Ascending aorta (tissue), 2 donors: ENCODE measurements at places on chromosomes 1 and 21. TPM values are rescaled to one million over a fixed set of nuclear protein-coding genes. Genes with fewer than 3 reads are reported as not detected.

GRCh38 chr1:23594927-23595353 is 35.6 kb upstream of the ID3 start:
- no peak overlapping the region for H3K27ac ChIP-seq
- no peak for DNase-seq
- H3K4me3 ChIP-seq: no peak overlapping the region
- no peaks in the 10 kb centered on the region for H3K36me3 ChIP-seq
- no peaks in the 10 kb centered on the region for H3K27me3 ChIP-seq

- H3K4me1 ChIP-seq: no peaks in the 10 kb centered on the region
- no peak overlapping the region for H3K4me3 ChIP-seq
- H3K36me3 ChIP-seq: no peaks in the 10 kb centered on the region
- no peaks in the 10 kb centered on the region for H3K27me3 ChIP-seq
- H3K27ac ChIP-seq: no peak overlapping the region
Observed at GRCh38 chr1:164155347-164155746, 403.6 kb upstream of the PBX1 start.

DNA sequence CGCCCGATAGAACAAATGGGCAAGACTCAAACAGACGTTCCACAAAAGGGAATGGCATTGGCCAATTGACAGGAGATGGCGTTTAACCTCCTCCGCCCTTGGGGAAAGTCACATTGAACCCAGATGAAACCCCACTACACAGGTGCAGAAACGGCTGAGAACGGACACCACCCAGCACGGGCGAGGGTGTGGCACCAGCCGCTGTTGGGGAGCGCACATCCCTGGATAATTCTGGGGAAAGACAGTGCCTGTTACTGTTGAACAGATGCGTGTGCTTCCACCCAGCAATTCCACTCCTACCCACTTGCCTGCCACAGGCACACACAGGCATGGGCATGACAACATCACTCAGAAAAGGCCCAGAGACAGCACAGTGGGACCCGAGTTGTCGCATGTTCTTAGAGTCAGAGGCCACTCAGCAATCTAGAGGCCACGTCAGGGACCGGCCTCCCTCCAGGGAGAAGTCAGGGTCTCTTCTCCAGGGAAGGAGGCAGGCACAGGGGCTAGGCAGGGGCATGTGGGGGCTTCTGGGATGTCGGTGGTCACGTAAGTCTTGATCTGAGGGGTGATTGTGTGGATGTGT is 15.2 kb downstream of the PRXL2B start:
- no peaks in the 10 kb centered on the region for H3K27me3 ChIP-seq
- H3K4me1 ChIP-seq: no peaks in the 10 kb centered on the region
- no peaks in the 10 kb centered on the region for H3K36me3 ChIP-seq
- no peak overlapping the region for H3K4me3 ChIP-seq
- DNase-seq: no peak

DNA sequence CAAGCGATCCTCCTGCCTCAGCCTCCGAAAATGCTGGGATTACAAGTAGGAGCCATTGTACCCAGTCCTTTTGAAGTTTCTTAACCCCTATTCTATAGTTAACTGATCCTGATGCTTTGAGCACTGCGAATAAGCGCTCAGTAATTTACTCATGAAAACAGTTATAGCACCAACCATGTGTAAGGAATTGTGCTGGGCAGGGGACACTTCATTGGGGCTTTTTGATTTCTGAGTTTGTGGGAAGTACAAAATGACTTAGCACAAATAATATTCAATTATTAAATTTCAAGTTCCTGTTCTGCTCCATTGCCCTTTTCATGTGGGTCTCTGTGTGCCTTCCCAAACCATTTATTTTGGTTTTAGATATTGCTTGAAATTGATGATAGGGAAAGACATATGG is 6.2 kb upstream of the HIPK1 start:
- no peaks in the 10 kb centered on the region for H3K36me3 ChIP-seq
- no peaks in the 10 kb centered on the region for H3K27me3 ChIP-seq
- no peak overlapping the region for H3K27ac ChIP-seq
- H3K4me1 ChIP-seq: no peaks in the 10 kb centered on the region

- DNase-seq: no peak
- no peaks in the 10 kb centered on the region for H3K4me1 ChIP-seq
- no peaks in the 10 kb centered on the region for H3K27me3 ChIP-seq
- no peaks in the 10 kb centered on the region for H3K36me3 ChIP-seq
Observed at GRCh38 chr1:164560556-164560955, 1.6 kb downstream of the PBX1 start.

DNA sequence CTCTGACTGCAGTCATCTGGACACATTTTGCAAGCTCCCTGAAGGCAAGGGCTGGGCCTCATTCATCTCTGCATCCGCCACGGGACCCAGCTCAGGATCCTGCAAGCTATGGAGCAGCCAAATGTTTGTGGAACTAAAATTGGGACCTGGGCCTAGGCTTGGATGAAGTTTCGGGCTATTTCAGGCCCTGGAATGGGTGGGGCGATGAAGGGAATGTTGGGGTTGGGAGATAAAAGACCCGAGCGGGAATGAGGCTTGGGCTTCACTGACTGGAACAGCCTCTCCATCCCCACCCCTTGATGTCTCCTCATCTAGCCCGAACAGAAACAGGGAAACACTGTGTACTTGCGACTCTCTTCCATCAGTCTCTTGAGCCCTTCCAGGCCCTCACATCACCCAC is 7.3 kb upstream of the AHCYL1 start:
- H3K36me3 ChIP-seq: no peaks in the 10 kb centered on the region
- no peaks in the 10 kb centered on the region for H3K4me1 ChIP-seq
- H3K27ac ChIP-seq: peak overlapping the region; percentile 2
- no peak for DNase-seq
- H3K4me3 ChIP-seq: no peak overlapping the region
- no peaks in the 10 kb centered on the region for H3K27me3 ChIP-seq

- H3K36me3 ChIP-seq: no peaks in the 10 kb centered on the region
- H3K4me3 ChIP-seq: no peak overlapping the region
- H3K27me3 ChIP-seq: no peaks in the 10 kb centered on the region
- no peak overlapping the region for H3K27ac ChIP-seq
- peaks cover 25% of the 10 kb centered on the region for H3K4me1 ChIP-seq
Observed at GRCh38 chr21:34846601-34847112, 177.9 kb downstream of the CLIC6 start.

GRCh38 chr1:182175361-182175931 is 113.9 kb upstream of the ZNF648 start:
- no peaks in the 10 kb centered on the region for H3K27me3 ChIP-seq
- H3K36me3 ChIP-seq: no peaks in the 10 kb centered on the region
- DNase-seq: no peak
- peaks cover 2% of the 10 kb centered on the region for H3K4me1 ChIP-seq
- no peak overlapping the region for H3K27ac ChIP-seq

DNA sequence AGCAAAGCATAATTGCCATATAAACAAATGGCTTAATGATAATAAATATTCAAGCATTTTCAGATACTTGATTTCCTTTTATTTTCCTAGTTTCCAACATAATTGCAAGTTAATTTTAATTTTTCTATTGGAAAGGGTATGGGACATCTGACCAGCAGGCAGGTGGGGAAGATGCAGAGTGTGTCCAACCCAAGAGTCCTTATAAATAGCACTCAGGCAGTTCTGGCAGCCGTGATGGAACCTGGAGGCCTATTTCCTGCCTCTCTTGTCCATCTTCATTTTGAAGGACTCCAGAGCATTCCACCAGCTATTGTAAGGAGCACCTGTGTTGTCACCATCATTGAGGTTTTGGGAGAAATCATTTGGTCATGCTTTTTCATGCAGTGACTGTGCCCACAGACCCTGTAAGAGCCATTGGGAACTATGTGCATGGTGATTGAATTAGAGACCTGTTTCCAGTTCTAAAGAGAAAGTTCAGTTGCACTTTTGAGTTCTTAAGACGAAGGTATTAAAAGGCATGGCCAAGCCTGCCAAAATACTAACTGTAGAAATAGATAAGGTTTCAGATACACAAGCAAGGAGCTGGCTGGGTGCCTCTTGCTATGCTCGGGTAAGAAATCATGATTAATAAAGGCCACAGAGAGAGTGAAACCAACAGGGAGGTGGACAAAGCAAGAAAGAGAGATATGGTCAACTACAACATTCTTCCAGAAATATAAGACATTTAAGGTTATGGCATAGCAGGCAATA is 92.3 kb downstream of the SPATA46 start:
- no peaks in the 10 kb centered on the region for H3K27me3 ChIP-seq
- H3K27ac ChIP-seq: peak overlapping the region; percentile 25
- no peak for DNase-seq
- peaks cover 9% of the 10 kb centered on the region for H3K4me1 ChIP-seq
- H3K36me3 ChIP-seq: no peaks in the 10 kb centered on the region

DNA sequence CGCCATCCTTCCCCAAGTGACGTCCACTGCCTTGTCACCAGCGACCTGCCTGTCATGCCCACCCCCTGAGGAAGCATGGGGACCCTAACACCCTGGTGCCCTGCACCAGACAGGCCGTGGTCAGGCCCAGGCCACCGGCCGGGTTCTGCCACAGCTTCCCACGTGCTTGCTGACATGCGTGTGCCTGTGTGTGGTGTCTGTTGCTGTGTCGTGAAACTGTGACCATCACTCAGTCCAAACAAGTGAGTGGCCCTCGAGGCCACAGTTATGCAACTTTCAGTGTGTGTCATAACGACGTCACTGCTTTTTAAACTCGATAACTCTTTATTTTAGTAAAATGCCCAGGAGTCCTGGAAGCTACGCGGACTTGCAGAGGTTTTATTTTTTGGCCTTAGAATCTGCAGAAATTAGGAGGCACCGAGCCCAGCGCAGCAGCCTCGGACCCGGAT is 8.5 kb upstream of the CTRC start:
- no peak overlapping the region for H3K27ac ChIP-seq
- peaks cover 12% of the 10 kb centered on the region for H3K36me3 ChIP-seq
- no peaks in the 10 kb centered on the region for H3K4me1 ChIP-seq
- DNase-seq: no peak
- no peaks in the 10 kb centered on the region for H3K27me3 ChIP-seq

- no peaks in the 10 kb centered on the region for H3K4me1 ChIP-seq
- no peaks in the 10 kb centered on the region for H3K36me3 ChIP-seq
- H3K27me3 ChIP-seq: no peaks in the 10 kb centered on the region
- H3K27ac ChIP-seq: no peak overlapping the region
- DNase-seq: no peak
Observed at GRCh38 chr1:21378705-21379494, 61.0 kb upstream of the NBPF3 start.

- no peak overlapping the region for H3K4me3 ChIP-seq
- peak; percentile 85 for DNase-seq
- H3K4me1 ChIP-seq: no peaks in the 10 kb centered on the region
- no peaks in the 10 kb centered on the region for H3K27me3 ChIP-seq
- H3K36me3 ChIP-seq: peaks cover 35% of the 10 kb centered on the region
Observed at GRCh38 chr1:204127597-204128242, 24.1 kb downstream of the ETNK2 start.

GRCh38 chr1:203056012-203056411 is 29.7 kb downstream of the PPFIA4 start:
- no peak overlapping the region for H3K4me3 ChIP-seq
- no peak for DNase-seq
- H3K4me1 ChIP-seq: no peaks in the 10 kb centered on the region

DNA sequence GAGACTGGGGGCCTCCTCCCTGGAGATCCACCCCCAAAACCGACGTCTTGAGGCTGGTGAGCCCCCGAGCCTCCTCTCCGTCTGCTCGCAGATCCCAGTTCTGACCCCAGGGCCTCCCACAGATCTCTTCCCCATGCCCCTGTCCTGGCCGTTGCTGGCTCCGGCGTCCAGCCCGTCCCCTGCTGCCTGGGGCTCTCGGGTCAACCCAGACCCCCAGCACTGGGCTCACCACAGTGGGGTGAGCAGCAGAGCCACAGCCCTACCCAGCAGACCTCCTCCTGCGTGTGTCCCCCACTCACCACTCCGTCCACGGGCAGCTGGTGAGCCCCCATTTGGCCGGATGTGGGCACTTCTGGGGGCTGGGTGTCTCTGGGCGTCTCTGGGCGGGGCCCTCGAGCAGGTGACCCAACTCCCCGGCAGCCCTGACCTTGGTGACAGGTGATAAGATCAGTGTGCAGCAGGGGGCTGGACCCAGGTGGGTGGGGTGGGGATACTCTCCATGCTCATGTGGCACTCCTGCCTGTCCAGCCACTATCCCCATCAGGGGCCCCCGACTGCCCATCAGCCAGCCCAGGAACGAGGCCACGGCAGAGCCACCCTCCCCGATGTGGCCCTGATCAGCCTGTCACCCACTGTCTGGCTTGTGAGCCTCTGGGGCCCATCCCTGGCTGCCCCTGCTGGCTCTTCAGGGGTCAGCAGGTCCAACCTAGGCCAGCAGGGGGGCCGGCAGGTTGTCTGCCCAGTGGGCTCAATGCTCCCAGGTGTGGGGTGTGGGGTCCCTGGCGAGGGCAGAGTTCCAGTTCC is 709 bp downstream of the TNFRSF14 start:
- H3K27me3 ChIP-seq: no peaks in the 10 kb centered on the region
- peaks cover 16% of the 10 kb centered on the region for H3K4me1 ChIP-seq
- peak; percentile 67 for DNase-seq

- H3K4me1 ChIP-seq: no peaks in the 10 kb centered on the region
- no peak overlapping the region for H3K4me3 ChIP-seq
- no peak for DNase-seq
- no peak overlapping the region for H3K27ac ChIP-seq
Observed at GRCh38 chr1:87314091-87314490, 14.6 kb upstream of the LMO4 start.

- H3K36me3 ChIP-seq: no peaks in the 10 kb centered on the region
- no peaks in the 10 kb centered on the region for H3K4me1 ChIP-seq
- DNase-seq: no peak
- H3K27ac ChIP-seq: no peak overlapping the region
Observed at GRCh38 chr1:180366371-180367068, 135.9 kb downstream of the ACBD6 start.

- no peaks in the 10 kb centered on the region for H3K4me1 ChIP-seq
- peaks cover 26% of the 10 kb centered on the region for H3K36me3 ChIP-seq
- H3K27me3 ChIP-seq: no peaks in the 10 kb centered on the region
- H3K4me3 ChIP-seq: no peak overlapping the region
Observed at GRCh38 chr21:41833497-41834115, 45.5 kb downstream of the PRDM15 start.

GRCh38 chr21:15121655-15122120 is 56.9 kb upstream of the NRIP1 start:
- H3K4me1 ChIP-seq: no peaks in the 10 kb centered on the region
- H3K27me3 ChIP-seq: no peaks in the 10 kb centered on the region
- H3K36me3 ChIP-seq: no peaks in the 10 kb centered on the region
- H3K4me3 ChIP-seq: no peak overlapping the region
- H3K27ac ChIP-seq: no peak overlapping the region

Gene PSRC1
- 1.3 TPM for total RNA-seq

Gene TNFSF4
- total RNA-seq: 0.75 TPM

Gene CHRM3
- 0.85 TPM for total RNA-seq

Gene PUSL1
- 28.3 TPM for total RNA-seq

Gene FAAH
- total RNA-seq: 6.0 TPM

Gene TEKT2
- not detected for total RNA-seq

Gene CYP4Z1
- 4.8 TPM for total RNA-seq

Gene LIN28A
- not detected for total RNA-seq

Gene LENEP
- not detected for total RNA-seq
